HFFc6 (cell line): ENCODE measurements at places on chromosomes 5 and 9. TPM values are rescaled to one million over a fixed set of nuclear protein-coding genes. Genes with fewer than 3 reads are reported as not detected.

Gene LCP2
- total RNA-seq: not detected in 3 replicates

Gene ZNF658
- total RNA-seq: 1.6 to 2.0 TPM (median 1.6 TPM) in 3 replicates

DNA sequence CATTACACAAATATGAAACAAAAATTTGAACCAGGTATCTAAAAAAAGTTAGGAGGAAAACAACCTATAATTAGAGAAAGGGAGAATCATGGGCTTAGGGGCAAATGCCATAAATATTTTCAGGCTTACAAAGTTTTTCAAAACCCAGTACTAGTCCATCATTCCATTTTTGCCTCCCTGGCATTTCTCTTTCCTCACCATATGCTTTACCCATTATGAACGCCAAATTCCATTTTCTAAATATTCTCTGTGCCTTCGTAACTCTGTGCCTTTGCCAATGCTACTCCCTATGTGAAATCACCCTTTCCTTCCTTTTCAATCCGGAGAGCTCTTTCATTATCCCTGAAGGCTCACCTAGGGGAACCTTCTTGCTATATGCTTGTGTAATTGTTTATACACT is 434.1 kb downstream of the ZSWIM6 start:
- no peak for DNase-seq

DNA sequence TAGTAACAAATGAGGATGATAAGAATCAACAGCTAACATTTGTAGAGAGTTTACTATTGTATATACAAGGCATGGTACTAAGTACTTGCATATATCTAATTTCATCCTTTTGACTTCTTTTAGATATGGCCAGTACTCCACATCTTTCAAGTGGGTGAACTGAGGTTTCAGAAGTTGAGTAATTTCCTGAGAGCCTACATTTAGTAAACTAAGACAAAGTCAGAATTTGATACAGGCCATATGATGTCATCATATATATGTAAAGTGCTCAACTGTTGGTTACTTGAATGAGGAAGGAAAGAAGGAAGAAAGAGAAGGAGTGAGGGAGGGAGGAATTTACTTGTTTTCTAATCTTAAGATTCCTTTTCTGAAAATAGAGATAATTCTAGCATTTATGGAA is 52.8 kb downstream of the GRIA1 start:
- DNase-seq: no peak

GRCh38 chr5:38922199-38922598 is 76.4 kb downstream of the OSMR start:
- DNase-seq: peak; percentile 33
